ENCODE measurements at places on chromosomes 5 and 9.

DNA sequence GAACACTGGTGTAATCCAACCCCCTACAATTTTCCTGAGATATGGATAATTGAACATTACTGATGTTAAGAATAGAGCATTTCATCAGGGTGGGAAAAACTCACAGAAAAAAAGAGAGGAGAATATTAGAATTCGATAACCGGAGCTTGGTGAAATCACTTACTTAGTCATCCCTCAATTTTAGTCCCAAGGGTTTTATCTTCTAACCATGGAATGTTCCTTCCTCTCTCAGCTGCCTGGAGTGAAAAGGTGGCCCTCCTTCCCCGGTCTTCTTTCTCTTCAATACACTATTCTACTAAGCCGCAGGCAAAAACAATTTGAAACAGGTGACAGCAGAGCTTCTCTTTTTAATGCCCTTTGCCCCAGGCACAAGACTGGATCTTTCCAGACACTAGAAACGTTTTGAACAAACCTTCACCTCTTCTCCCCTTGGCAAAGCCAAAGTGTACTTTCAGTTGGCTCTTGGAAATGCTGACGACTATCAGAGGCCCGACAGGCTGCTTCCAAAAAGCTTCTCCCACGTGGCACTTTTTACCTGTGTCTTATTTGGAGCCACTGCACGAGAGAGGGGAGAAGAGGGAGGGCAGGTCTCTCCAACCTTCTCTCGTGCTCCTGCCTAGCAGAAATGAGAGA lies 543.9 kb downstream of the TLE1 start:
- no peak for DNase-seq

- DNase-seq = no peak
Measured at GRCh38 chr5:148844433-148845280, 18.2 kb downstream of the ADRB2 start.

GRCh38 chr5:119393746-119394145 lies 37.9 kb downstream of the TNFAIP8 start:
- DNase-seq = no peak

- no peak for DNase-seq
Measured at GRCh38 chr9:95189251-95190098, 128.0 kb downstream of the FANCC start.

DNA sequence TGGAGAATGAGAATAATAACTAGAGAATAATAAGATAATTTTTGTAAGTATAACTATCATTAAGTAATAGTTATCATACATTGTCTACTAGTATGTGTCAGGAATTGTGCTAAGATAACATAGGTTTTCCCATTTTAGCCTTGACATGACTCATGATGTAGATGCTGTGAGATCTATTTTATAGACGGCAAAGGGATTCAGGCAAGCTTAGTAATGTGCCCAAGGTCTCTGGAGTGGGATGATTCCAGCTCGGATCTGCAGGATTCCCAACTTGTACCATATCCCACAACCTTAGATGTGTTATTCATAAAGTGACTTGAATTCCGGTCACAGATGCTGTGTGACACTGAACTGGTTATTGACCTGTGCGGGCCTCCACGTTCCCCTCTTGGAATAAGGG lies 51.5 kb downstream of the IL31RA start:
- DNase-seq = no peak

DNA sequence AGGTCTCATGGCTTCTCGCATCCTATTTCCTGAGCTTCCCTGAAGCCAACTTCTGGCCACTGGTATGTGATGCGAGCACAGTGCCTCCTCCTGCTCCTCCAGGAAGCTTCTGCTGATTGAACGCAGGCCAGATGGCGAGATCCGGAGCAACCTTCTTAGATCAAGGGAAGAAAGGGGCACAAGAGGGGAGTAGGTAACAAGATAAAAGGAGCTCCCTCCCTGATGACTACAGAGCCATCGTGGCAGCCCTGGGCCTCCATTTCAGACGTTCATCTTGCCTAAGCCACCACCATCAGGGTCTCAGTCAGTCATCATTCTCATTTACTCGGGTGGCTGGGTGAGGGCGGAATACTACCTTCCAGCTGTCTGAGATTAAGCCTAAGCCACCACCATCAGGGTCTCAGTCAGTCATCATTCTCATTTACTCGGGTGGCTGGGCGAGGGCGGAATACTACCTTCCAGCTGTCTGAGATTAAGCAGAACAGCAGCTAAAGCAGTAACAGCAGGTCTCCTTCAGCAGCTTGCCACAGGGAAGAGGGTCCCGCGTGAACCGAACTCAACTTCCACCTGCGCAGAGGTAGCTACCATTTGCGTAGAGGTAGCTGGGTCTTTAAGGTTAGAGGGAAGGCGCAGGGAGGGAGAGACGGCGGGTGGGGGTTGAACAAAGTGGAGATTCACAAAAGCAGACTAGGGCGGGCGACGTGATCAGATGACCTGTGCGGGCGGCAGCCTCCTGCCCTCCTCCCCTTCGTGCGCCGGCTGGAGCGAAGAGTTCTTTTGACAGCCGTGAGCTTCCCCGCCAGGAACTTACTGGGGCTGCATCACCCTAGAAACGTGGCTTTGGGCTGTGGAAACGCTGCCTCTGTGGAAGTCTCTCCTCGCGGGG lies 27.9 kb upstream of the MGAT1 start:
- DNase-seq = no peak
